ENCODE measurements at places on chromosomes 2 and 18. TPM values are rescaled to one million over a fixed set of nuclear protein-coding genes. Genes with fewer than 3 reads are reported as not detected.

GRCh38 chr2:84807063-84807485 is 73.8 kb downstream of the TRABD2A start:
- H3K27ac ChIP-seq = peak overlapping the region; percentile 91
- H3K36me3 ChIP-seq = no peaks in the 10 kb centered on the region
- peak; percentile 99 for DNase-seq
- H3K27me3 ChIP-seq = no peaks in the 10 kb centered on the region

GRCh38 chr2:216881411-216881810 is 21.5 kb upstream of the TNP1 start:
- no peaks in the 10 kb centered on the region for H3K27me3 ChIP-seq
- no peaks in the 10 kb centered on the region for H3K4me1 ChIP-seq
- no peaks in the 10 kb centered on the region for H3K36me3 ChIP-seq
- no peak overlapping the region for H3K27ac ChIP-seq
- H3K4me3 ChIP-seq = no peak overlapping the region

- peaks cover 8% of the 10 kb centered on the region for H3K4me1 ChIP-seq
- H3K36me3 ChIP-seq = no peaks in the 10 kb centered on the region
- no peak for DNase-seq
- no peak overlapping the region for H3K4me3 ChIP-seq
- H3K27me3 ChIP-seq = no peaks in the 10 kb centered on the region
These were observed 477.6 kb downstream of the PARD3B start for GRCh38 chr2:205022841-205023240.

DNA sequence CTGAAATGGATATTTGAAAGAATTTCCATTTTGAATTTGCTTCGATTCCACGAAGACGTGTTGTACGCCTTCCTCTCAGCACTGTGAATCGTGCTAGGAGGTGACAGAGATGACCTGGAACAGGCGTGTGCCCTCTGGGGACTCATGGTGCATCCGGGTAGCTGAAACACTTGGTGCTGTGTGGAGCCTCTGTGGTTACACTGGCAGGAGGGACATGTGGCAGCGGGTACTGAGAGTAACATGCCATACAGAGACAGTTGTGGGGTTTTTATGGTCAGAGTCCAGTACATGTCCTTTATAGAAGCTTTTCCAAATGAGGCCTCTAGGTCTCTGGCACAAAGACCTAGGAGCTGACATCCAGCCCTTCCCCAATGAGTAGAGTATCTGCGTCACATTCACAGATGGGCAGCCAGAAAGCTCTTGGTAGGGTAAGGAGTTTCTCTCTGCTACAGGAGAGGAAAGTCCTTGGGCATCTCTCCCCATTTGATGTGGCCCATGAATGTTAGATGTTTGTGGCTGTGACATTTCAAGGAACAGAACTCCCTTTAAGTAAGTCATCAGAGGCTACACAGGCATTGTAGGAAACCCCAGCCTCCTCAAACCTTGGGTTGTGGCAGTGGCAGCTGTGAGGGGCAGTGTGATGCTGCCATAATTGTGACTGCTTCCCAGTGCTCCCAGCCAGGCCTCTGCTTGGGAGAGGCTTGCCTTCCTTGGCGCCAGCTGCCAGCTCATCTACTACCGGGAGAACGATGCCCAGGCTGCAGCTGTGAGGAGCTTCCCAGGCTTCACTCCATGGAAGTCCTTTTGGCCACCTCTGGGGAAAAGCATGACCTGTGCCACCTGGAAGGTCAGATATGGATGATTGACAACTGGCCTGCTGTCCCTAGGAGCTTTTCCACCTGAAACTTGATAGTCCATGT is 80.6 kb downstream of the ACOXL start:
- no peaks in the 10 kb centered on the region for H3K4me1 ChIP-seq
- no peaks in the 10 kb centered on the region for H3K36me3 ChIP-seq

DNA sequence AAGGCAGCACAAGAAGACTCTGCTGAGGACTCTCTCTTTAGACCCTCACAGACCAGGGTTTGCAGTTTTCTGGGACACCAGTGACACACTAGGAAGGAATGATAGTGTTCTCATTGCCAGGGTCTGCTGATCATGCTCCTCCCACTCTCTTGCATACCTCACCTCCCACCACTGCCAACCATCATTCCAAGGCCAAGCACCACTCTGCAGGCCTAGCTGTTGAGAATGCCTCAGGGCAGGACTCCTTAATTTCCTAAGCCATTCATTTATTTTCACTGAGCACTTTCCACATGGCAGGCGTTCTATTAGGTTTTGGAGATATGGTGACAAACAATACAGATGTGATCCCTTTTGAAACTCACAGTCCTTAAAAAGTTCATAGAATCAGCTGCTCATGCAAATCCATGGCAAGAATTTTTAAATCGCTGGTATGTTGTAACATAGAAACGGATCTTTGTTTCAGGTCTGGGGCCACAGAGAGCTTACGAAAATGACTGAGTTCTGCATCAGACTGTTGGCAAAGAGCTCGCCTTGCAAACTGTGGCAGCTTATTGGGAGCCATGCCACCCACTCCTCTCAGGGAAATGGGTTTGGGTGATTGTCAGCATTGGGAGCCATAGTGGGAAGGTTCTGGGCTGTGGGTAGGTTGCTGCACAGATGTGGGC is 78.5 kb downstream of the XDH start:
- H3K27ac ChIP-seq = no peak overlapping the region
- no peaks in the 10 kb centered on the region for H3K36me3 ChIP-seq
- H3K27me3 ChIP-seq = no peaks in the 10 kb centered on the region

GRCh38 chr18:59881728-59882656 is 17.8 kb upstream of the PMAIP1 start:
- peak overlapping the region; percentile 49 for H3K27ac ChIP-seq
- H3K4me3 ChIP-seq = no peak overlapping the region
- no peaks in the 10 kb centered on the region for H3K36me3 ChIP-seq
- peak; percentile 82 for DNase-seq
- H3K27me3 ChIP-seq = no peaks in the 10 kb centered on the region

DNA sequence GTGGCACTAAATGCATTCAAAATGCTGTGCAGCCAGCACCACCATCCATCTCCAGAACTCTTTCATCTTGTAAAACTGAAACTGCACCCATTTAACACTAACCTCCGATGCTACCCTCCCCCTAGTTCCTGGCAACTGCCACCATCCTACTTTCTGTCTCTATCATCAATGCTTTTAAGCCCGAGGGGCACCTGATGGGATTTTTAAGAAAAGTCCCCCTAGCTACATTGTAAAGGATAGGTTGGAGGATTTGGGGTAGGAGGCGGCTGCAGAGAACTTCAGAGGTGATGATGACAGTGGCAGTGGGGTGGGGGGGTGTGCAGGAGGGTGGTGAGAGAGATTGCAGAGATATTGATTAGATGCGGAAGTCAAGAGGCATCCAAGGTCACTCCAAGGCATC is 10.8 kb upstream of the YWHAQ start:
- H3K27me3 ChIP-seq = no peaks in the 10 kb centered on the region
- no peak overlapping the region for H3K27ac ChIP-seq
- no peak overlapping the region for H3K4me3 ChIP-seq
- H3K4me1 ChIP-seq = peaks cover 26% of the 10 kb centered on the region

Gene CDKL4
- 3.0 TPM for total RNA-seq

Gene UGT1A9
- total RNA-seq = not detected

Gene PSME4
- total RNA-seq = 26.8 TPM
